AG08396 (cell line): ENCODE measurements at places on chromosomes 6 and 20.

DNA sequence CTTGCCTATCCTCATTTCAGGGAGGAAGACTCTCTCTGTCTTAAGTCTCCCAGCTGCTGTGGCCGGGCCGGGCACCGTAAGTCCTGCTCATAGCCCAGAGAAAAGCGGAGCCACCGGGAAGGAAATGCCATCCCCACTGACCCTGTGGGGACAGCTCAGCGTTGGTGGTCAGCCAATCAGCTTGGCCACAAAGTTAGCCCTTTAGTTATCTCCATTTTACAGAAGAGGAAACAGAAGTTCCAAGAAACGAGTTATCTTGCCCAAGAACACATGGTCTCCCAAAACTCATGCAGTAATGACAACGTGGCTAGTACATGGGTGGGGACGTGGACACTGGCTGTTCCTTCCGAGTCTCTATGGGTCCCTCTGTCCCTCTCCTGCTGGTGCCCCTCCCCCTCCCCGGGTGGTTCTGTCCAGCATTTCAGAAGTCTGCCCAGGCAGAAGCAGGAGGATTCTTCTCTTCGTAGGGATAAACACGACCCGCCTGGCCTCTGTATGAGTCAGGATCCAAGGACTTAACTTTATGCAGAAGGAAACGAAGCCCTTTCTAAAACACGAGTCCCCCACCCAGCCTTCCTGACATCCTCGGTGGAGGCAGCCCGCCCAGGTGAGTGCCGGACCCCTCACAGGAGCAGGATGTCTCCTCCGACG lies 273.8 kb downstream of the CDH4 start:
- DNase-seq = peak; percentile 67

- no peak for DNase-seq
Measured at GRCh38 chr6:55011034-55011433, 163.3 kb upstream of the HCRTR2 start.

DNA sequence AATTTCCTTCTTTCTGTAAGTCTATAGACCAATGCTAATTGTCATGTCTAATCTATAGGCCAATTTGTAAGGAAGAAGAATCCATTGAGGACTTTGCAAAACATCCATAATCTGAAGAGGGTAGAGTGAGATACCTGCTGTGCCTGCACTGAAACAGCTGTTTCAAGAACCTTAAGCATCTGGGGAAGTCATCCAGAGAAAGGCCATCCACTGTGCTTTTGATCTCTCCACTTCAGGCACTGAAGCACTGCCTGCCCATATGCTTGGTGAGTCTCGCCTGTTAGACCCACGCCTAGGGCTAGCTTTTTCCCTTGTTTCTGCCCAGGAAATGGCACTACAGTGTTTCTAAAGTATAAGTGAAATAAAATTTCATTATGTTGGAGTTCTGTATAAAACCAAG lies 921.8 kb upstream of the EPHA7 start:
- no peak for DNase-seq

GRCh38 chr6:138493413-138493812 lies 5.9 kb downstream of the NHSL1 start:
- DNase-seq = no peak
